Posterior cingulate gyrus (tissue), 11 donors: ENCODE measurements at places on chromosomes 4 and X.

- DNase-seq: no peak
These were observed 17.7 kb upstream of the SLC7A11 start for GRCh38 chr4:138259824-138260223.

DNA sequence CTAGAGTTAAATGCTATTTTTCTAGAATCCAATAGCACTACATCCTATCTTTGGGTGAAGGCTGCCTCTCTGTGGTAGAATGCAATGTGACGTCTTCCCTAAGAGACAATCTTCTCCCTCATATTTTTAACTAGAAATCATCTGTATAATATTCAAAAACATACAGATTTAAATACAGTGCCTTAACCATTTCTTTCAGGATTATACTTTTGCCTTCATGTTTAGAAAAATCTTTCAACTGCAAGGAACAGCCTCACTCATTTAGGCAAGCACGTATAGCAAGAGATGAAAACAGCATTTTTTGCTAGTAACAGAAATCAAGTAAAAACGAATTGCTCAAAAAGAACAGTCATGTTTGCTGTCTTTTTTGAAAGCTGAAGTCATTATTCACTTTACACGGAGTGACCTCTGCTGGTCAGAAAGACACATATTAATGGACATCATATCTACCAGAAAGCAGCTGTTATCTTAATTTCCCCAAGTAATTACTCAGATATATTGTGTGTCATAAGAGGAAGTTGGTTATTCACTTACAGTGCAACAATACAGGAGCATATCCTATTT lies 422.3 kb downstream of the STPG2 start:
- no peak for DNase-seq

DNA sequence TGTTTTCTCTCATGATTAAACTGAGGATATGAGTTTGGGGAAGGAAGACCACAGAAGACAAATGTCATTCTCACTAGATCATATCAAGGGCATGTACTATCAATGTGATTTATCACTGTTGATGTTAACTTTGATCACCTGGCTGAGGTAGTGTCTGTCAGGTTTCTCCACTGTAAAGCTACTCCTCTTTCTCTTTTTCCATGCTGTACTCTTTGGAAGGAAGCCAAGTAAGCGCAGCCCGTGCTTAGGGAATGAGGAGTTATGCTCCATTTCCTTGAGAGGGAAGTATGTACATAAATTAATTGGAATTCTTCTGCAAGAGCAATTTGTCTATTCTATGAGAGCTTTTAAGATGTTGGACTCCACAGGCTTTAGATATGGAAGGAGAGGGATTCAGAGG lies 4.0 kb upstream of the KANTR start:
- no peak for DNase-seq

GRCh38 chr4:184237612-184238011 lies 19.9 kb upstream of the ENPP6 start:
- DNase-seq: no peak

DNA sequence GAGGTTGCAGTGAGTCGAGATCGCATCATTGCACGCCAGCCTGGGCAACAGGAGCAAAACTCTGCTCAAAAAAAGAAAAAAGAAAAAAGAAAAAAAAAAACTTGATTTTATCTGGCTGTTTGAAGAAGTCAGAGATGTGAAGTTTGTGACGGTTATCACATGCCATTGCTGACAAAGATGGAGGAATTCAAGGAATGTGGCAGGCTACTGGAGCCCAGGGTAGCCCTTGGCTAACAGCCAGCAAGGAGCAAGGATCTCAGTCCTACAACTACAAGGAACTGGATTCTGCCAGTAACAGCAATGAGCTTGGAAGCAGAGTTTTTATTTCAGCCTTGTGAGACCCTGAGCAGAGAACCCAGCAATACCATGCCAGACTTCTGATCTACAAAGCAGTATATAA lies 24.3 kb upstream of the TET2 start:
- no peak for DNase-seq

GRCh38 chr4:143404555-143404954 lies 67.9 kb downstream of the GAB1 start:
- DNase-seq: no peak

- DNase-seq: no peak
These were observed 4.6 kb downstream of the SLC38A5 start for GRCh38 chrX:48465336-48465933.

GRCh38 chr4:25870081-25870480 lies 7.3 kb upstream of the SEL1L3 start:
- no peak for DNase-seq

DNA sequence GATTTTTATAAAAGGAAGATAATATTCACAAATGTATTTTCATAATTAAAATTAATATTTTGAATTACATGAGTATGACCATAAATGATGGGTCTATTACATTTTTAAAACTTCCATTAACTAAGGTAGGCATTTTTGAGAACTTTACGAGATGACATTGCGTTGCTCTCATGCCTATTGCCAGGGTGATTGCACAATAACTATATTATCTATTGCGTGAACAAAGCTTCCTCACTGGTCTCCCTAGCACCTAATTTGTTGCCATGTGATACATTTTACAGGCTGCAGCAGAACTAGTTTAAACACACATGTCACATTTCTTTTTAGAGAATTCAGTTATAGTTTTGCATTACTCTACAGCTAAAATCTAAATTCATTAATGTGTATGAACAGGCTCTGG lies 289.7 kb upstream of the GRID2 start:
- DNase-seq: no peak

DNA sequence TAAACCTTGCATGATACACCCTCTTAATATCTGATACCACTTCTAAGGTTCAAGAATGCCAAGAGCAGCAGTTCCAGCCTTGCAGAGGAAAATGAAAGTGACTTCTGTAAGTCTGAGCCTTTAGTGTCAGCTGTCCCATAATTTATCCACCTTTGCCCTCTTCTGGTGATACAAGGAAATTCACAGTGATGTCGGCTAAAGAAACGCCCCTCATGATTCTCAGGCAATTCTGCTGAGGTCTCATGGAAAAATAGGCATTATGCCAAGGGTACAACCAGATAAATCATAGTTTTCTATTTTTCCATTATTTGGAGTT lies 172.2 kb upstream of the CXCL13 start:
- DNase-seq: no peak

GRCh38 chr4:162894387-162894786 lies 272.3 kb downstream of the NAF1 start:
- no peak for DNase-seq

DNA sequence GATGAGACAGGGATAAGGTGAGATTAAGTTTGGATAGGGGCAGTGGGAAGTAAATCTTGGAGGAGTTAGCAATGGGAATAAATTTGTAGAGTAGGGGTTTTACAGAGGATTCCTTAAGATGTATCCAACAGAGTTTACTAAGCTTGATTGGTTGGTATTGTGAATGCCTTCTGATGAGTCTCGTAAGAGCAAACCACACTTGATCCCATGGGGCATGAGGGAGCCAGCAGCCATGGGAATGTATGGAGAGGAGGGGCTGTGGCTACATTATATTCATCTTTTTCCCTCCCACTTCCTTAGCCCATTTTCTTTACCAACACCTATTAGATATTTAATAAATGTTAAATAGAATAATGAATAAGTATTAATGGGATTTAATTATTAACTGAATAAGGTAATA lies 126.6 kb upstream of the NDST3 start:
- DNase-seq: no peak

GRCh38 chr4:76533314-76533713 lies 98.3 kb downstream of the SHROOM3 start:
- DNase-seq: no peak

GRCh38 chrX:41881166-41881565 lies 42.2 kb downstream of the CASK start:
- DNase-seq: no peak

- DNase-seq: no peak
These were observed 195.9 kb downstream of the CPEB2 start for GRCh38 chr4:15198070-15198727.

- DNase-seq: no peak
These were observed 32.6 kb upstream of the PHF8 start for GRCh38 chrX:54076903-54077302.

DNA sequence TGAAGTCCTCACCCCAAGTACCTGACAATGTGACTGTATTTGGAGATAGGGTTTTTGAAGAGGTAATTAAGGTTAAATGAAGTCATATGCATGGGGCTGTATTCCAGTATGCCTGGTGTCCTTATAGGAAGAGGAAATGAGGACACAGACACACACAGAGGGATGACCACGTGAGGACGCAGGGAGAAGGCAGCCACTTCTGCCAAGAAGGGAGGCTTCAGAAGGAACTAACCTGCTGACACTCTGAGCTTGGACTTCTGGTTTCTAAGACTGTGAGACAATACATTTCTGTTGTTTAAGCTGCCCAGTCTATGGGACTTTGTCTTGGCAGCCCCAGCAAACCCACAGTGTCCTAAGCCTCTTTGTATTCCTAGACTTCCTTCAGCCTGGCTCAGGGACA lies 3.0 kb upstream of the SLC2A9 start:
- no peak for DNase-seq

GRCh38 chr4:112058433-112058832 lies 86.8 kb upstream of the FAM241A start:
- DNase-seq: no peak

- peak; percentile 7 for DNase-seq
These were observed 568 bp downstream of the NIPAL1 start for GRCh38 chr4:48017108-48017571.

DNA sequence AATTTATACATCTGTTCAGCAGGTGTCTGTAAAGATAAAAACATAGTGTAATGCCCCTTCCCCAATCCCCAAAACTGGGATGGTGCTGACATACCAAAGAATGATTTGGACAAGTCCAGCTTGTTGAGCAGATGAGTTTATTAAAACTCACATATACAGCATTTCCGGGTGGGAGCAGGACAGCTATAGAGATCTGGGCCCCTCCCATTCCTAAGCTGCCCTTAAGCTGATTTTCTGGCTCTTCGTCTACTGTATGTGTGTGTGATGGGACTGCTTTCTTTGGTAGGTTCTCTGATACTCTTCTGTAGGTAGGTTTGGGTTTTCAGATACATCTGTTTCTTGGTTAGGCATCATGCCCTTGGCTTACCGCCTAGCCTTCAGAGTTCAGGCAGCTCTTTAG lies 703.7 kb upstream of the PCDH10 start:
- DNase-seq: no peak

- DNase-seq: no peak
These were observed 12.7 kb downstream of the TSR2 start for GRCh38 chrX:54452920-54453319.

DNA sequence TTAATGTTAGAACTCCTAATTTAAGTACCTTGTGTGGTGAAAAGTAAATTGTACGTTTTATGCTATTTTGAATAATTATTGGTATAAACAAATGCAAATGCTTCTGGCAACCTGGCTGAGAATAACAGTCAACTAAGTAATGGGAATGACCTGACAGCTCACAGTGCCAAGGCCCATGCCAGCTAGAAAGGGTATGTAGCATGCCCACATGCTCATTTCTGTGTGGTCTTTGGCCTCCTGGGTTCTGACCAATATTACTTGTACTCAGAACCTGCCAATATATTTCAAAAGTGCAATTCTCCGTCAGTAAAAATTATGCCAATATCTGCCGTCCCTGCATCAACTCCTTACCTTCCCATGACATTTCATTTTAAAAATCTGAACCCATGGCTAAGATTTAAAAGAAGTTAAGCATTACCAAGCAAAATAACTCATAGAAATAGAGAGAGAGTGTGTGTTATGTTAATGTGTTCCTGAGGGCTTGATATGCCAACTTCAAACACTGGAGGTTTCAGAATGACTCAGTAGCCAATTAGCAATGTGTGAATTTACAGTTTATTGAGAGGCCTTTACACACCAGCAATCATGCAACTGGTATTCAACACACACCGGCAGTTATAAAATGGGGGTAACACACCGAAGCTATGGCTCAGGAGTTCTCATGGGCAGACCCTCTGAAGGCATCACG lies 820.8 kb downstream of the FSTL5 start:
- DNase-seq: no peak

DNA sequence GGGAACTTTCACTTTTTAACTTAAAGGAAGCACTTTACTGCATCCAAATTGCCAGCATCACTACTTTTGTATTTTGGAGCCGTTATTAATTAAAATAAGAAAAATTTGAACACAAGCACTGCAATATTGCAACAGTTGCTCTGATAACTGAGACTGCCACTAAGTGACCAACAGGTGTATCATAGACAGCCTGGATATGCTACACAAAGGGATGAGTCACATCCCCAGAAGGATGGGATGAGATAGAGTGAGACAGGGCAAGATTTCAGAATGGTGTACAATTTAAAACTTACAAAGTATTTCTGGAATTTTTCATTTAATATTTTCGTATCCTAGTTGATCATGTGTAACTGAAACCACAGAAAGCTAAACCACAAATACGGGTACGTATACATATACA lies 204.1 kb downstream of the MAPK10 start:
- DNase-seq: no peak

DNA sequence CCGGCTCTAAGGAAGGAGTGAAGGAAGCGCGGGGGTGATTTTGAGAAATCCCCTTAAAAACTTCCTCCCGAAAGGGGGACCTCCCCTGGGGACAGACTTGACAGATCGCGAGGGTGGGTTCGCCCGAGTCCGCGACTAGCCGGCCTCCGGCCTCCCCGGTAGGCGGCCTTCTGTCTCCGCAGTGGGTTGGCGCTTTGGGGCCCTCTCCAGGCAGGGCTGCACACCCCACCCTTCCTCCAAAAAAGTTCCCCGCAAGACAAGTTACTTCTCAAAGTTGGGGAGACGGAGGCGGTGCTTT lies 24.8 kb downstream of the HOPX start:
- peak; percentile 32 for DNase-seq

DNA sequence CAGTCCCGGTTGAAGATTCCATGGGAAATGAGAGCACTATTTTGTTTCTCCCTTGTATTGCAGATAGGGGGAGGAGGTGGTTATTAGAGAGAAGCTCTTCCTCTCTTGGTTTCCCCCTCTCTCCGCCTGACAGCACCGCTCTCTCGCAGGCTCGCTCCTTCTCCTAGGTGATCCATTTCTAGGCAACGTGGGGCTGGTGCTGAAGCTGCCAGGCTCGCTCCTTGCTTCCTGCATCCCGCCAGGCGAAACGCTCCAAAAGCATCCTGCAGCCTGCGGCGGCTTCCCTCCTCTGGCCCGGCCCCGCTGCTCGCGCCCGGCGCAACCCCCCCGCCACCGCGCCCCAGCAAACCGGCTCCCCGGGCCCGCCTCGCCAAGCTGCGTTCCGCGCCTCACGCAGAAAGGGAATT lies at the start of gene GRID2:
Gene GRID2, plus strand, starts transcription at position 346 of the 407 bp plus-strand sequence.
- peak; percentile 67 for DNase-seq

GRCh38 chrX:28127662-28128061 lies 146.4 kb upstream of the DCAF8L1 start:
- DNase-seq: no peak

- peak; percentile 21 for DNase-seq
These were observed 442 bp downstream of the NDUFB11 start for GRCh38 chrX:47143894-47144625.

- no peak for DNase-seq
These were observed 56.4 kb downstream of the SPOCK3 start for GRCh38 chr4:167177925-167178324.

GRCh38 chrX:155968326-155968661 lies 29.2 kb upstream of the IL9R start:
- no peak for DNase-seq
